Right hindlimb (tissue), 1 donor: ENCODE measurements at places on chromosomes 16 and 17.
A peak's percentile ranks its signal among the peaks of the same experiment; 100 is the strongest.

DNA sequence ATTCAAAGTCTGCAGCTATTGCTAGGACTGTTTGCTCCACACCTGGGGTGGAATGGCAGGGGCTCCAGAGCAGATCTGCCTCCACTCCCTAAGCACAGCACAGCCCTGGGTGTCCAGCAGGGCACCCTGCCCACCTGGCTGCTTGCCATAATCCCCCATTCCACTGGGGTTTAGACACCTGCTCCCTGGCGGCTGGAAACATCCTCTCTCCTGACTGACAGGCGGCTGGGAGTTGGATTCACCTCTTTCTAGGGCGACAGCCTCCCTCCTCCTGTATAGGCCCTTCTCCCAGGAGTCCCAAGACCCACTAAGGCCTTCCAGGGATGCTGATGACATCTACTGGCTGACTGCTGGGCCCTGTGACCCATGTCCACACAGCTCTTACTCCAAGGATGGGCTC is 18.0 kb downstream of the HDAC5 start:
- DNase-seq = no peak

GRCh38 chr16:84178146-84178765 is 8.6 kb downstream of the TAF1C start:
- no peak for DNase-seq

DNA sequence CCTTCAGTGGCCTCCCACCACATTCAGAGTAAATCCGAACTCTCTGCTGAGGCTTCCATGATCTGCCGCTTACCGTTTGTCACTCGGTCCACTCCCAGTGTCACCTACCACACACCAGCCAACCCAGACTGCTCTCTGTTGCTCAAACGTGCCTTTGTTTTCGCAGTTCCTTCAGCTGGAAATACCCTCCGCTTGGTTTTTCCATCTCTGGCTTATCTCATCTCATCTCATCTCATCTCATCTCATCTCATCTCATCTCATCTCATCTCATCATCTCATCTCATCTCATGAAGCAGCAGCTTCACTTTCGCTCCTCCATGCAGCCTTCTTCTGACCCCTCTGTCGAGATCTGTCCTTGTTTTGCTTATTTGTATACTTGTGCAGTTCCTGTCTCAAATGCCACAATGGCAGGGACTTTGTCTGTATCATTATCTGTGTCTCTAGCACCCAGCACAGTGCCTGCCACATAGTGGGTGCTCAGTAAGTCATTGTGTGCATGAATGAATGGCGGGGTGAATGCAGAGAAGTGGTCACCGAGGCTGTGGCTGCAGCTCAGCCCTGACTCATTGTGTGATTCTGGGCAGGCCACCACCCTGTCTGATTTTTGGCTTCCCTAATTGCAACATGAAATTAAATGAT is 3.8 kb upstream of the SNX20 start:
- no peak for DNase-seq

GRCh38 chr16:4693956-4694641 is 737 bp downstream of the NUDT16L1 start:
- DNase-seq = peak; percentile 71

DNA sequence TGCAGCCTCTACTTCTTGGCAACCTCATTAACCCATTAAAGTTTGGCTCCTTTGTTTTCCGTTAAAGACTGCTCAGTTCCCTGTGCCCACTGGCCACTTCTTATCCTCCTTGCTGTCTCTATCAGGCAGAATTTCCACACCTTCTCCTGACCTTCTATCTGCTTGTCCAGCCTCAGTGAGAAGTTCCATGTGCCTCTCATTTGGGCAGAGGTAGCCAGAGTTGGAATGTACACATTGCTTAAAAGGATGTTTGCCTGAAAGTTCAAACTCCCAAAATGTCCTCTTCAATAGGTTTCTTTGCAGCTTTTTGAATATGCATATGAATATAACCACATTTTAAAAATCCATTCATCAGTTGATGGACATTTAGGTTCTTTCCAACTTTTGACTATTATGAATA is 47.0 kb downstream of the HSD17B2 start:
- DNase-seq = no peak

- DNase-seq = no peak
Measured at GRCh38 chr16:54275956-54276355, 10.6 kb downstream of the IRX3 start.

- DNase-seq = no peak
Measured at GRCh38 chr16:14502932-14503741, 126.9 kb downstream of the PARN start.

GRCh38 chr17:29116804-29117753 is 63.1 kb downstream of the MYO18A start:
- peak; percentile 74 for DNase-seq

DNA sequence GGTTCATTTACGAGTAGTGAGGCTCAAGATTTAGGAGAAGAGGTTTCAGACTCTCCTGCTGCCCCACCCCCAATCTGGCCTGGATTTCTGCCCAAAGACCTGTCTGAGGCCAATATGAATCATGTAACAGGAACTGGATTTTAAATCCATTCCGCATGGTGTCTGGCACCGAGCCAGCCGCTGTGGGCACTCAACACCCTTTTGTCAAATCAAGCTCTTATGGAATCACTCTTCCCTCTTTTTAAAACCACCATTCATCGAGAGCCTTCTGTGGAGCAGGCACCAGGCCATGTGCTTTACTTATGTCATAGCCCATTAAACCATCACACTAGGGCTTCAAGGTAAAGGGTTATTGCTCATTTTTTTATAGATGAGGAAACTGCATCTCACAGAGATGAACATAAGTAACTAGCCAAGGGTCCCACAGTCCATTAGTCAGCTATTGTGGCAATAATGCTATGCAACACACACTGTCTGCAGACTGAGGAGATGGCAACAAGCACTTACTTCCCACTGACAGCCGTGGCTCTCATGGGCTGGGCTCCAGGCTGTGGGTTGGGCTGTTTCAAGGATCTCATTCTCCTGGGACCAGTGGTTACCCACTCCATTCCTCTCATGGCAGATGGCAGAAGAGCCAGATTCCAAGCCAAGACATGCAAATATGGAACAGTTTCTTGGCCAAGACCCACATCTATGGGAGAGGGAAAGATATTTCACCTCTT is 93.6 kb downstream of the WSCD1 start:
- peak; percentile 33 for DNase-seq

DNA sequence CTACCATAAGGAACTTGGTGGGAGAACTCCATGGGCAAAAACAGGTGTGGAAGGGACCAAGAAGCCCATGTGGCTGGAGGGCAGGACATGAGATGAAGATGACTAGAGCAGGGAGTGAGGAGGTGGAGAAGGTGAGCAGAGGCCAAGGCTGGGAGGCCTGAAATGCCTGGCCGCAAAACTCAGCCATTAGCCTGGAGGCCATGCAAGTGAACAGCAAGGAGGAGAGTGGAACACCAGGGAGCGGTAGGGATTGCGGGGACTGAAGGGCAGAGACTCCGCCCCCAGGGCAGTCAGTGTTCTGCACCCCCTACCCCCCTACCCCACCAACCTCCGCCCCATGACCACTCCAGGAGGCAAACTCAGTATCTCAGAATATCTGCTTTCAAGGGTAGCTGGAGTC is 17.0 kb downstream of the BCL7C start:
- DNase-seq = no peak

- peak; percentile 86 for DNase-seq
Measured at GRCh38 chr17:14302431-14303099, 1.7 kb downstream of the HS3ST3B1 start.

- no peak for DNase-seq
Measured at GRCh38 chr16:13994239-13995106, 74.5 kb downstream of the ERCC4 start.

DNA sequence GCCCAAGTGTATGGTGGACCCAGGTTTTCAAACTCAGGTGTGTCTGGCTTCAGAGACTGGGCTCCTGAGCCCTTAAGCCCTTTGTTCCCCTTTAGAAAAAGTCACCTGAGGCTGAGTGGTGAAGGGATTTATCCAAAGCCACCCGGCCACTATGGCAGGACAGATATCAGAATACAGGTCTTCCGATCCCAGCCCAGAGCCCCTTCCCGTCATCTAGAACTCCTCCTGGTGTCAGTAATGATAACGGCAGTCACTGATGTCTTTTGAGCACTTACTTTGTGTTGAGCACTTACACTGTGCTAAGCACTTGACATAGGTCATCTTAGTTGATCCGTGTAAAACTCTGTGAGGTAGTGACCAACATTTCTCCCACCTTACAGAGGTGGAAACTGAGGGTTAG is 16.6 kb downstream of the NOD2 start:
- no peak for DNase-seq

- no peak for DNase-seq
Measured at GRCh38 chr16:4612474-4612931, 2.2 kb downstream of the UBALD1 start.

DNA sequence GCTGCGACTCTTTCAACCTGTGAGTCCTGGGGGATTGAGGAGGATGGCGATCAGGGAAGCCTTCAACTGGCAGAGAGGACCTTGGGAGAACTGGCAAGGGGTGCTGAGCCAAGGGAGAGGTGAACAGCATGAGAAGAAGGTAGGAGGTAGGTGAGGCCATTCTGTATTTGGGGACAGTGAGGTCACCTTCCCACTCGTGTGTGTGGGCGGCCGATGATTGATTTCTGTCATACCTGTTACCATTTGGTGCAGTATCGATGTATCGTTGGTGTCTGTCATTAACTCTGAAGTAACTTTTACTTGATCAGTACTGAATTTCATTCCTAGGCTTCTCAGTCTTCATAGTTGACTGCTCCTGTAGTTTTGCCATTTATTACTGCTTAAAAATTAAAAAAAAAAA is 3.8 kb downstream of the ARSG start:
- no peak for DNase-seq

DNA sequence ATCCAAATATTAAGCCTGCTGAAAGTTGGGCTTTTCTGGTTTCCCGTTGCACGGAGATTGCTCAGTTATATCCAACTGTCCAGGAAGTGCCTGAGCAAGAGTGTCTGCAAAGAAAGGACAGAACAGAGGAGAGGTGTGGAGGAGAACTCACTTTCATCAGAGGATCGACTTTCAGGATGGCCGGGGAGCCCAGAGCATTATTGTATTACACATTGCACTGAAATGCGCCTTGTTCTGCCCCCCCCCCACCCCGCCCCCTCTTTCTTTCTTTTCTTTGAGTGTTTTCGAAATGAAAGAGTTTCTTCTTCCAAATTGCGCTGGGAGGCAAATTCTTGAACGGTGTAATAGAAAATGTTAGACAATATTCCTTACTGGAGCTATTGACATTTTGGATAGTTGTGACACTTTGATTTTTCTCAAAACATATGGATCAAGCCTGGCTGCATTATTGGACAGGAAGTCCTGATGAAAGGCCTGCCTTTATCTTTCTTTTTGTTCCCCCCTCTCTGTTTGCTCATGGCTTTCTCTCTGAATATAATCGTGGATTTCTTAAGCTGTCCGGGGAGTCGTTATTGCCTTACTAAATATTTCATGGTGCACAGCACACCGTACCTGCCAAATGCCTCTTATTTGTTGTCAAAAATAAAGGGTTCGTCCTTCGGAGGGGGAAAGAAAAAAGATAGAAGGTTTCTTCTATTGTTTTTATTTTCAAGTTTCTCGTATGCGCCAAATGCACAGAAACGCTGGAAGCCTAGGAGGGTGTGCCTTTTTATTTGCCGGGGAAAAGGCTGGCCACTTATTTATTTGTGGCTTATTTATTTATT is 110.8 kb downstream of the IRX3 start:
- DNase-seq = no peak

DNA sequence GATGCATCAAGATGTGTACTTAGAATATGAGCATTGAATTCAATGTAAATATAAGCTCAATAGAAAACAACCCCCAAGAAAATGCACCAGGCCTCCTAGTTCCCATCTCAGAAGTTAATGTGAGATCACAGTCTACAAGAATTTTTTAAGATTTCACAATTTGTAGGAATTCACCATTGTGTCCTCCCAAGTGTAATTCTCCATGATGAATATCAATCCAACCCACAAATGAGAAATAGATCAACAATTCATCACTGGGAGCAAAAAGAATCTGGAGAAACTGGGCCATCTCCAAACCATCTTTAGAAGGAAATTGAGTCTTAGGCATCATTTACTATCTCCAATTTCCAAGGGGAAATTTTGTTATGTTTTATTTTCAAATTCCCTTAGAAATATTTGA is 310.5 kb upstream of the GOT2 start:
- DNase-seq = no peak

GRCh38 chr17:81414756-81415516 is 19.7 kb downstream of the BAHCC1 start:
- no peak for DNase-seq

DNA sequence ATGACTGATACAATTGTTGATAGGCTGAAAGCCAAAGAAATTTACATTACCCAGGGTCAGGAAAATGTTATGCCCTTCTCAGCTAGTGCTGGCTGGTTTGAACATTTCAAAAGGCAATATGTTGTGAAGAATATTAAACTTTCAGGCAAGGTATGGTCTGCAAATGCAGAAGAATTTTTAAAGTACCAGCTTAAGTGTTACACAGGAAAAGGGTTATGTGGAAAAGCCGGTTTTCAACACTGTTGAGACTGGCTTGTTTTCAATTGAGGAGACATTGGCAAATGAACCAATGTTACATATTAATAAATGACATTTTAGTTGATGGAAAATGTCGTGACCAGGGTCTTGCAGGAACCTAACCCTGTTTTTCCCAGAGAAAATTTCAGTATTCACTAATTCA is 215.8 kb upstream of the TBX2 start:
- no peak for DNase-seq

- DNase-seq = peak; percentile 73
Measured at GRCh38 chr17:40323391-40324381, 14.7 kb downstream of the RARA start.

GRCh38 chr17:1511756-1512321 is 4.6 kb downstream of the INPP5K start:
- peak; percentile 62 for DNase-seq

DNA sequence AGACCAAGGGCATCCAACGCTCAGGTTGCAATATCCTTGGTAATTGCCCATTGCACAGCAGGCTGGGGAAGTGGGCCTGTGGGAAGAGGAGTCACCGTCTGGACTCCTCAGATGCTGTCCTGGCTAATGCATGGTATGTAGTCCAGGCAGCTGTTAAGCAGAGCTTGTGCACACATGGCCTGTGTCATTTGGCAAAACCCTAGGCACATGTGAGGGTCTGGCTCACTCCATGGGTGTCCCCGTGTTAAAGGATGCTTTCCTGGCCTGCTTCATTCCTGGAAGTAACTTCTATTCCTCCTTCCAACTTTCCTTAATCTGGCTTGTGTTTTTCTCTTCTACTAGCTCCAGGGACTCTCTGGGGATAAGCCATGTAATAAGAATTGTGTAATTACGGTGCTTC is 378.0 kb upstream of the CA10 start:
- peak; percentile 83 for DNase-seq

DNA sequence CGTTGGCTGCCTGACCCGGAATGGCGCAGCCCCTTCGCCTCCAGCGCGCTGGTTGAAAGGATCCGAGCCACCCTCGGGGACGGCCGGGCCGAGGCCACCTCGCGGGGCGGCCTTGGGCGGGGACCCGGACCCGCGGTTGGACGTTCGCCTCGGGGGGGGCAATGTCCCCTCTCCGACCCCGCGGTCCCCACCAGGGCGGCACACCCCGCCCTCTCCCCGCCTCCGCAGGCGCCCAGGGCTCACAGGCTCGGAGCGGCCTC is 1.0 kb upstream of the SOX8 start:
- no peak for DNase-seq

DNA sequence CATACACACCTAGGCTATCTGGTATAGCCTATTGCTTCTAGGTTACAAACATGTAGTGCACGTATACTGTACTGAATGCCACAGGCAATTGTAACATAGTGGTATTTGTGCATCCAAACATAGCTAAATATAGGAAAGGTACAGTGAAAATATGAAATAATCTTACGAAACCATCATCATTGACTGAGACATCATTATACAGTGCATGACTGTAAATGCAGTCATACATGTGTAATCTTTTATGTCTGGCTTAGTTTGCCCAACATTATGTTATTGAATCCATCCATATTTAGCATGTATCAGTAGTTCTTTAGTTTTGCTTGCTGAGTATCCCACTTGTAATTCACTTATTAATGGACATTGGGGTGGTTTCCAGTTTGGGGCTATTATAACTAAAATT is 124.9 kb downstream of the CYLD start:
- DNase-seq = no peak
